ENCODE measurements at places on chromosomes 2 and 18.

- DNase-seq, result no peak
These were observed 119.5 kb downstream of the NEB start for GRCh38 chr2:151614606-151615306.

DNA sequence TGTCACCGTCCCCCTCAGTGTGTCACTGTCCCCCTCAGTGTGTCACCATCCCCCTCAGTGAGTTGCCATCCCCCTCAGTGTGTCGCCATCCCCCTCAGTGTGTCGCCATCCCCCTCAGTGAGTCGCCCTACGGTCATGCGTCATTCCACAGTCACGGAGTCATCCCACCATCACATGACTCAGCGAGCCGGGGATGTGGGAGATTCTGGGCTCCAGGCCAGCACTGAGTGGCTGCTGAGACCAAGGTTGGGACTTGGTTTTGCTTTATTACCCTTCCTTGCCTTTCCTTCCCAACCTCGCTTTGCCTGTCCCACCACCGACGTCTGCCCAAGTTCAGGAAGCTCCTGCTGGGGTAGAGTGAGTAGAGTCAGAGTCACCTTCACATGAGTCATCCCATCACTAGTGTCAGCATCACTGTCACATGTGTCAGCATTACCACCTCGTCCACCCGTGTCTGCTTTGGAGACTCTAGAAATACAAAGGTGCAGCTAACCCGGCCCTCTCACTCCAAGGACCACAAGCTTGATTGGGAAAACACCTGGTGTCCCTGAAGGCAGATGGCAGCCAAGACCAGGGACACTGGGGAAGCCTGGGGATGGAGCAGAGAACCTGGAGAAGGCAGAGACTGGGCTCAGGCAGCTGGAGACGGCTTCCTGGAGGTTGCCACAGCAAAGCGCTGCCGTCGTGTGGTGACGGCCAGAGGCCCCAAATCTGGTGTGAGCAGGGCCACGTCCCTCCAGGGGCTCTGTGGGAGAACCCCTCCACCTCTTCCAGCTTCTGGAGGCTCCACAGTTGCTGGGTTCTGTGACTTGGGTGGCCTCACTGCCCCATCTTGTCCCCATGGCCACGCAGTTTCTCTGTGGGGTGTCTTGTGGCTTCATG lies 485.2 kb upstream of the SALL3 start:
- DNase-seq, result no peak

- peak; percentile 63 for DNase-seq
These were observed 45.1 kb upstream of the ACAA2 start for GRCh38 chr18:49858309-49859020.

GRCh38 chr18:12879840-12880540 lies 4.0 kb downstream of the PTPN2 start:
- no peak for DNase-seq

All from NCI-H345 (cell line).